ENCODE measurements at places on chromosomes 3 and 15. TPM values are rescaled to one million over a fixed set of nuclear protein-coding genes. Genes with fewer than 3 reads are reported as not detected.

The IQCH gene
- 1.5 TPM for total RNA-seq

The FBLN2 gene
- 215 TPM for total RNA-seq

The SPESP1 gene
- total RNA-seq = 3.3 TPM

The PIERCE2 gene
- not detected for total RNA-seq

The SOX14 gene
- not detected for total RNA-seq

The CADPS gene
- total RNA-seq = 25.1 TPM

The USP13 gene
- 14.3 TPM for total RNA-seq

The OXTR gene
- total RNA-seq = not detected

The SRGAP3 gene
- 14.1 TPM for total RNA-seq

The SAMD7 gene
- not detected for total RNA-seq

The RTP1 gene
- not detected for total RNA-seq

The A4GNT gene
- total RNA-seq = not detected

The CMTM8 gene
- total RNA-seq = 1.9 TPM

The TM4SF18 gene
- total RNA-seq = 30.0 TPM

The CAMK2N2 gene
- not detected for total RNA-seq

The SCAPER gene
- 27.7 TPM for total RNA-seq

The CSTA gene
- total RNA-seq = 31.0 TPM

The MESP1 gene
- 10.3 TPM for total RNA-seq

The SLC28A1 gene
- total RNA-seq = not detected

The AMOTL2 gene
- total RNA-seq = 92.5 TPM

The GPR27 gene
- total RNA-seq = 0.38 TPM

The ARRDC4 gene
- total RNA-seq = 13.4 TPM

The TF gene
- total RNA-seq = 119 TPM

The SCAANT1 gene
- total RNA-seq = not detected

The KNG1 gene
- total RNA-seq = not detected

The NLGN1 gene
- total RNA-seq = 16.5 TPM

The CHRM5 gene
- not detected for total RNA-seq

The CHDH gene
- 0.66 TPM for total RNA-seq

The SH2D7 gene
- not detected for total RNA-seq

The TRPC1 gene
- 8.3 TPM for total RNA-seq

The ATP8B4 gene
- total RNA-seq = 75.3 TPM
